ENCODE measurements at places on chromosomes 2 and 18.

- DNase-seq, result no peak
These were observed 175.6 kb upstream of the ZFP36L2 start for GRCh38 chr2:43402002-43402401.

DNA sequence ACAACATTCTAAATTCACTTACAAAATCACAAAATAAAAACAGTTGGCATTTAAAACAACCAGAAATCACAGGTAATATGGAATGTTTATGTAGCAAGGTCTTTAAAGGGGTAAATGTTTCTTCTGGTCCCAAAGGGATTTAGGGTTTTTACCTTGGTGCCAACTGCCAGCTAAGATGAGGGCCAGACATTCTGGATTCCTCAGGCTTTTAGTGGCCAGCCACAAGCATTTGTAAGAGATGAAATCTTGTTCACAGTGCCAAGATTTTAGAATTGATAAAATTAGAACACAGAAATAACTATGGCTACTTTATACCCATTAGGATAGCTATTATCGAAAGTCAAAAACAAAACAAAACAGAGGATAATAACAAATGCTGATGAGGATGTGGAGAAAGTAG lies 60.4 kb upstream of the CDKL4 start:
- peak; percentile 45 for DNase-seq

DNA sequence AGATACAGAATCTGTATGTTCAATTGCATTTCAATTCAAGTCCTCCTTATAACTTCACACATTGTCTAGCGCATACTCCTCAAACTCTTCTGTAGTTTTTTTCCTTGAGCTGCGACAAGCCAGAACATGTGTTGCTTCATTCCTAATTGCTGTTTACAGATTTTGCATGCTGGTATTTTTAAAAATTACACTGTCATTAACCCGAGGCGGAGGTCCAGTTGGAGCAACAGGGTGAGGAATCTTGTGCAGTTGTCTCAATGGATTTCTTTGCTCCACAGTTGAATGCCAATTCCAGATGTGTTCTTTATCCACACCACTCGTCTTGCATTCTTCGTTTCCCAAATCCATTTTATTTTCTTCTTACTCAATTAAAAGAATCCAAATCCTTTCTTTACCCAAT lies 16.4 kb upstream of the SERPINB13 start:
- DNase-seq, result no peak

DNA sequence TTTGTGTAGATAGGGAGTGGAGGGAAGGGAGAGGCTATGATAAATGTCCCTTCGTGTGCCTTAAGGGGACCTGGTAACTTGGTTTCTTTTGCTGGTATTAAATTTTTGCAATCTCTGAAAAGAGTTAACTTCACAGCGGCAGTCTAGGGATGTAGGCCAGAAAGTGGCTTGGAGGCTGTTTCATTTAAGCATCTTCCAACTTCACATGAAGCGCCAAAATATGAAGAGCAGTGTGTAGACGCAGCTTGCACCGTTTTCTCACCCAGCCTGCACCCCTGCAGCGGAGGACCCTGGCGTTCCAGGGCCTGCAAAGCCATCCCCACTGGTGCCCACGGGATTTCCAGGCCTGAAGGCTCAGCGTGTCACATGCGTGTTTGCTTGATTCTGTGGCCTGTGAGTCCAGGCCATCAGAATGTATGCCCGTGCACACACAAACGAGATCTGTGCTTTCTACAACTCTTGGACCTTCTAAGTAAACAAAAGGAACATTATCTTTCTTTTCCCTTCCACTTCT lies 87.2 kb upstream of the EPB41L3 start:
- DNase-seq, result no peak

DNA sequence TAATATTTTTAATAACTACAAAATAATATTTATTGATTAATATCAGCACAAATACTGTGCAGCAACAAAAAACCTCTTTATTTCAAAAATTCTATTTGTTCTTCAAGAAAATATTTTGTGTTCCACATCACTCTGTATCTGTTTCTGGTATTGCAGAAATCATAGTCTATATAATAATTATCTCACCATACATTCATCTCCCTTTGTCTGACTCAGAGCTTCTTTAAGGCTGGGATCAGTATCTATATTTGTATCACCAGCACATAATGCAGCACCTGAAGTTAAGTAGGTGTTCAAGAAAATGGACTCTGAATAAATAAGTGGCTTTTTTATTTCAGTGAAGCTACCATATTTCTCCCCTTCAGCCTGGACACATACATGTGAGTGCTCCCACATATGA lies 1.6 kb upstream of the MARCHF4 start:
- no peak for DNase-seq

GRCh38 chr18:27735117-27735516 lies 441.8 kb downstream of the CDH2 start:
- peak; percentile 6 for DNase-seq

DNA sequence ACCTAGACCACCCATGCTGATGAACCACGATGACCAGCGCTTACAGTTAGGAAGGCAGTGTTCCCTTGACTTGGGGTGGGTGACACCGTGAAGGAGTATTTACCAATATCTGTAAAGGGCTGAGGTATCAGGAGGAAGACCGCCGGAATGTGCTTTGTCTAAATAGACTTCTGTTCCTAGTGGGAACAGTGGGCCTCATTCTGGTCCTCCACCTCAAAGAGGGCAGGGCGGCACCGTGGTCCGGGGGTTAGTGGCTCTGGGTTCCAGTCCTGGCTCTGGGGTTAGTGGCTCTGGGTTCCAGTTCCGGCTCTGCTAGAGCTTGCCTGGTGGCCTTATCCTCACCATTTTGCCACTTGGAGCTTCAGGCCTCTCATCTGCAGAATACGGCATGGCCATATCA lies 91.6 kb upstream of the SMAD2 start:
- no peak for DNase-seq

DNA sequence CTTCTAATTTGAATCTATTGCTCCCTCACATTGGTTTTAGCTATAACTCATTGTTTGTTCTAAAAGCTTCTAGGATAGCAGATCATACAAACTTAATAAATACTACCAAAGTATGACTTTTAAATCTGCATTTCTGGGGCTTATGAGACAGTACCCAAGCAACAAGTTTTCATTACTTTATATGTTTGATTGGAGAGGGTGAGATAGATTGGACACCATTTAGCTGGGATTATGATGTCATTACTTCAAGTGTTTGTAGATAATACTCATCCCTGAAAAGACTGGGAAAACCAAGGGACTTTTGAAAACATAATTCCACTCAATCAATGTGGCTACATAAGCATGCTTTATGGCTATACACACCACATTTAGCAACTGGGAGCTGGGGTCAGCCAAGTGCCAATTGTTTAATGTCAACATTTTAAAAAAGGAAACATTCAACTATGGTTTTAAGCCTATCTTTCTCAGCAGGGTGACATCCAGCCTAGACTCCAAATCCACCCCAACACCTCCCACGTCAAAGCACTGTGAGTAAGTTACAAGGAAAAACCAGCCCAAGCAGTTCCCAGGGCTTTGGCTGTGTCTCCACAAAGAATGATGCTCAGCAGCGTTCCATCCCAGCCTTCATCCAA lies 119.9 kb downstream of the ETAA1 start:
- peak; percentile 97 for DNase-seq

GRCh38 chr18:59612381-59612780 lies 84.8 kb downstream of the CCBE1 start:
- peak; percentile 80 for DNase-seq

DNA sequence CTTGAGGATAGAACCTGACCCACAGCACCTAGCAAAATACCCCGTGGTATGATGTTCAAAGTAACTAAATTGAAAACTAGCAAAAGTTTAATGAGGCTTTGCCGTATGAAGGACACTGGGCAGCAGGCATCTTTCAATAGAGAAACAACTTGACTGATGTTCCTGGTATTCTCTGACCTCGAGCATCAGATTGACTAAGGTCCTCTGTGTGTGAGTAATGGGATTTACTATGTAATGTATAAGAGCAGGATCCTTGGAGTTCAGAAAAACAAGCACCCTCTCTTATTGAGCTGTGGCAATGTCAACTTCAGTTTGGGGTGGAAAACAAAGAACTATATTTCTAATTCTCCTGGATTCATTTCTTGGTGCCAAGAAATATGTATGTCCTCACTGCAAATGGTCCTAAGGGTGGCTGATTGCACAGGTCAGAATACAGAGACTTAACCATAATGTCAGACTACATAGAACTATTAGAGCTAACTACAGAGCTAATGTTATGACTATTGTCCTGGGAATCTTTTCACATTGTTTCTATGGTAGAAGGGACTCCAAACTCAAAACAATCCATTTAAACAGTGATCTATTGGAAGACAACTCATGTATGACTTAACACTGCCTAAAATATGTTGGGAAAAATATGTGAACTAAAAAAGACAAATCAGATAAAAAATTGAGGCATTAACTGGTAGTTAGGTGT lies 4.4 kb downstream of the TNFAIP6 start:
- DNase-seq, result peak; percentile 59

DNA sequence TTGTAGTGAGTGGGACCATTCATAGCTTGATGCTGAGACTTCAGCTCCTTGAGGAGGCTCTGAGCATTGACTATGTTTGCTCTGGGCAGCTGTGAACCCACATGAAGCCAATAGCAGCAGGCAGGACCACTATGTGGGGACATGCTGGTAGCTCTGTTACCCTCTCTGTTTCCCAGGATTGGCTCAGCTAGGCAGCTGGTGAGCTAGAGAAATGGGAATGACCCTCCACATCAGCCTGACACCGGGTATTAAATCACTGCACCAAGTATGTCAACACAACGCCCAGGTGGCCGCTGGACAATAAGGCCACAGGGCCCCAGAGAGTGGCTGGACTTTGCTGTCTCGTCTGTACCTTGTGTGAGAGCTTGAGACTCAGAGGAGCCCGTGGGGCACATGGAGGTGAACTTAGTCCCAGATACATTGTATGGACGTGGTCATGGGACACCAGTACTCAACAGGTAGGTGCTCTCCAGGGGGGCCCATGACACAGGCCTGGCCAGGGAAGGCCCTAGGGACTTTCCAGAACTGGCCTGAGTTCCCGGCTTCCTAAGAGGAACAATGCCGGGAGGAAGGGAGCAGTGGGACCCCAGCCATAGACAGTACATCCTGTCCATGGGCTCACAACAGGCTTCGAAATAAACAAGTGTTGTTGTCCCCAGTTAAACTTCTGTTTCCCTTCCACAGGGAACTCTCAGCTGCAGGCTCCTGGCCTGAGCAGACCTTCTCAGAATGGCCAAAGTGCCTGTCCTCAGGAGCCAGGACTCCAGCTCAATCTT lies 35.2 kb downstream of the HS1BP3 start:
- DNase-seq, result no peak

GRCh38 chr2:133521146-133521745 lies 47.0 kb downstream of the NCKAP5 start:
- DNase-seq, result no peak

GRCh38 chr2:636641-637405 lies 40.4 kb downstream of the TMEM18 start:
- peak; percentile 55 for DNase-seq

DNA sequence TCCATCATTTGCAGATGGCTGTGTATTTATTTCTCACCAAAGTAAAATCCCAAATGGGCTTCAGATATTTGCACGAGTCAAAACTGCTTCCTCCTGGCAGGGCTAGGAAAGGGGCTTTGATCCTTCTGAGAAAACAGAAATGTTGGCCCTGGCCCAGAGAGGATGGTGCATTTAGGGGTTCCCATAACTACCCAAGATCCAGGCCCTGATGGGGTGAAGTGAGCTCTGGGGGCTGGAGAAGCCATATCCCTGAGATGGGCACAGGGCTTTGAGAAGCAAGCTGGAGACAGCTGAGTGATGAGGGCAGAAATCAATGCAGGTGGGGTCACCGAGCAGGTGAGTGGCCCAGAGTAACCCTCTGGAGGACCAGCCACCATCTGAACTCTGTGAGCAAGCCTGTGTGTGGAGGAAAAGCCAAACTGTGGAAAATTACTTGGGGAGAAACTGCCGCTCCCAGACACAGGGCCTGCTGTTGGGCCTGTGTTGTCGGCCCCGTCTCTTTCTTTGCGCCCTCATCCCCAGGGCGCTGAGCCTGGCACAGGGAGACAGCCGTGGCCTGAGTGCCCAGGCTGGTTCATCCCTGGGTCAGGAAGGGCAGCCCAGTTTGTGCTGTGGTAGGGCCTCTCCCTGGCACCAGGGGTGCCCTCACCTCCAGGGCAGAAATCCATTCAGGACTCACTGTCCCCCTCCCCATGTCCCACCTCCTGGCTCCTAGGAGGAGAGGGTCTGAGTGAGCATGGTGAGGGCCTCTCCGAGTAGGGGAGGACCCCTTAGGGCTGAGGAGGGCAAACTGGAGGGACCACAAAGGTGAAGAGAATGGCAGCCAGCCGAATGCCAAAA lies 167.8 kb upstream of the HAAO start:
- no peak for DNase-seq

DNA sequence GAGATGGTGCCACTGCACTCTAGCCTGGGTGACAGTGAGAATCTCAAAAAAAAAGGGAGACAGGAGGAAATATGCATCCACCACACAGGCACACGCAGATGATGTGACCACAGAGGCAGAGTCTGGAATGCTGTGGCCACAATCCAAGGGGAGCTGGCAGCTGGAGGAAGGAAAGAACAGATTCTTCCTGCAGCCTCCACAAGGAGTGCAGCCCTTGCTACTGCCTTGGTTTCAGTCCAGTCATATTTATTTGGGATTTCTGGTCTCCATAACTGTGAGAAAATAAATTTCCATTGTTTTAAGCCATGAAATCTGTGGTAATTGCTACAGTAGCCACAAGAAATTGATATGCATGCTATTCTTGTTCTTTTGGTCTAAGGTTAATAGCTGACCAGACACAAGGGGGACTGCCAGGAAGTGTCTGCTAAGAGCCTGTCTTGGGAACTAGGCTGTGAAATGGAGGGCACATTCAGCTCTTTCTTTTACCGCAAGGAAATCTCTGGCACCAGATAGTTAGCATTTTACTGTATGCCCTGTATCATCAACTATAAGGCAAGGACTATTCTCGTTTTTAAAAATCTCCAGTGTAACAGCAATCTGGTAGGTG lies 133.1 kb upstream of the SEC11C start:
- DNase-seq, result peak; percentile 86

DNA sequence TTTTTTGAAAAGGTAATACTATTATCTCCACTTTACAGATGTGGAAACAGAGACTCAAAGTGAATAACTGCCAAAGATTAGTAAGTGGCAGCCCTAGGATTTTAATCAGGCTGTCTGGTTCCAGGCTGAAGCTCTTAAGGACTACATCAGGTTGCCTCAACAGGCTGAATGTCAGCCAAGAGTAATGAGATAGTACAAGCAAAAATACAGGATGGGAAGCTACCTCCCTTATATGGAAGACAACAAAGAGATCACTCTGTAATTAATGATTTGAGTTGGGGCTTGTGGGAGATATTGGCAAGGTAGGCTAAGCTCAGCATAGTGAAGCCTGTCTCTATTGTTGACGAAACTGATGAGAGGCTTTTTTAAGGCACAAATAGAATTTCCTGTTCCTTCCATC lies 323.1 kb downstream of the KCNJ3 start:
- no peak for DNase-seq

- no peak for DNase-seq
These were observed 186.6 kb upstream of the ERBB4 start for GRCh38 chr2:212725180-212725579.

- DNase-seq, result peak; percentile 96
These were observed 31.9 kb upstream of the NRP2 start for GRCh38 chr2:205650450-205650849.

All from EH (cell line).